Umbilical cord (tissue), 2 donors: ENCODE measurements at places on chromosomes 16 and 17.

DNA sequence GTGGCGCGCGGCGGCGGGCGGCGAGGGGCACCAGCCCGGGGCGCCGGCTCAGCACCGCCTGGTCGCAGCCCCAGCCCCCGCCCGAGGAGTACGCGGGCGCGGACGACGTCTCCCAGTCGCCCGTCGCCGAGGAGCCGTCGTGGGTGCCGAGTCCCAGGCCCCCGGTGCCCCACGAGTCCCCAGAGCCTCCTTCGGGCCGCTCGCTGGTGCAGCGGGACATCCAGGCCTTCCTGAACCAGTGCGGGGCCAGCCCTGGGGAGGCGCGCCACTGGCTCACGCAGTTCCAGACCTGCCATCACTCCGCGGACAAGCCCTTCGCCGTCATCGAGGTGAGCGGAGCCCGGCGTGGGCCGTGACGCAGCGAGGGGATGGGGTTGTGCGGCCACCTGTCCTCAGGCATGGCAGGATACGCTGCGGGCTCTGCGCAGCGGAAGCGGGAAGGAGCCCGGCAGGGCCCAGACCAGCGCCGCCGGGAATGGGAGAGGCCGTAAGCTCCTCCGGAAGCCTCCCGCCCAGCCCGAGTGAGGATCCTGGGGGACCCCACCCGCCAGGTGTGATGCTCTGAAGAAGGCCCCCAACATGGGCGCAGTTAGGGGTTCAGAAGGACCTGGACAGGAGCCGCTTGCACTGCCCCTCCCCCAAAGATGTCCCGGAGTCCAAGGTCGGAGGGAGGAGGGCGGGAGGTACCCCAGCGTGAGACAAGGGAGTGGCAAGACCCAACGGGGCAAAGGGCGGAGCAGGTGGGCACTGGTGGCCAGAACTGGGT is 522 bp downstream of the NAGS start:
- DNase-seq, result no peak

- no peak for DNase-seq
Measured at GRCh38 chr17:75086496-75087181, 1.1 kb upstream of the SLC16A5 start.

GRCh38 chr16:89371968-89372634 is 118.3 kb downstream of the ANKRD11 start:
- DNase-seq, result no peak

DNA sequence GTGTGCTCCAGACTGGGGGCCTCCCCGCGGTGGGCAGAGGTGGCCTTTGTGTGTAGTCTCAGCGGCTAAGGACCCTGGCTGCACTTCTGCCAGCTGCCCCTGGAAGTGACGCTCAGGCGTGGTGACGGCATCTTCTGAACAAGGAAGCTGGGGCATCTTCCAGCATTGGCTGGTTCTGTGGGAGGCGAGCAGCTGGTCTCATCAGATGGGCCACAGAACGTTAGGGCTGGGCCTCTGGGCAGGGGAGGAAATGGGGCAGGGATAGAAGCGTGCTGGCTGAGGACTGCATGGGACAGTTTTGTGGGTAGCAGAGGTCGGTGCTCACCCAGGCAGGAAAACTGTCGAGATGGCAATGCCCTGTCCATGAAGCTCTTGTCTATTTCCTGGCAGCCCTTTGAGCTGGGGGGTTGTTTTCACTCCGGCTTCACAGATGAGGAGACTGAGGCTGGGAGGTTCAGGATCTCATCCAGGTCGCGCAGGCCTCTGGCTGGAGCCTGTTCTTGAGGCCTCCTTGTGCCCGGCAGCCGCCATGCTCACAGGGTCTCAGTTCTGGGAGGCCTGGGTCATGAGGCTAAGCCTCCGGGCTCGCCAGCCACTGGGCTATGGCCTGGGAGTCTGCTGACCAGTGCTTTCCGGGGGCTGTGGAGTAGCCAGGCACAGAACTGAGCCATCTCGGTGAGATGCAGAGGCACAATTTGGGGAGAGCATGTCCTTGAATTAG is 16.3 kb downstream of the IRF8 start:
- no peak for DNase-seq

- no peak for DNase-seq
Measured at GRCh38 chr17:17853811-17854447, 17.1 kb upstream of the SREBF1 start.

- no peak for DNase-seq
Measured at GRCh38 chr17:82932518-82933310, 92.9 kb upstream of the ZNF750 start.

DNA sequence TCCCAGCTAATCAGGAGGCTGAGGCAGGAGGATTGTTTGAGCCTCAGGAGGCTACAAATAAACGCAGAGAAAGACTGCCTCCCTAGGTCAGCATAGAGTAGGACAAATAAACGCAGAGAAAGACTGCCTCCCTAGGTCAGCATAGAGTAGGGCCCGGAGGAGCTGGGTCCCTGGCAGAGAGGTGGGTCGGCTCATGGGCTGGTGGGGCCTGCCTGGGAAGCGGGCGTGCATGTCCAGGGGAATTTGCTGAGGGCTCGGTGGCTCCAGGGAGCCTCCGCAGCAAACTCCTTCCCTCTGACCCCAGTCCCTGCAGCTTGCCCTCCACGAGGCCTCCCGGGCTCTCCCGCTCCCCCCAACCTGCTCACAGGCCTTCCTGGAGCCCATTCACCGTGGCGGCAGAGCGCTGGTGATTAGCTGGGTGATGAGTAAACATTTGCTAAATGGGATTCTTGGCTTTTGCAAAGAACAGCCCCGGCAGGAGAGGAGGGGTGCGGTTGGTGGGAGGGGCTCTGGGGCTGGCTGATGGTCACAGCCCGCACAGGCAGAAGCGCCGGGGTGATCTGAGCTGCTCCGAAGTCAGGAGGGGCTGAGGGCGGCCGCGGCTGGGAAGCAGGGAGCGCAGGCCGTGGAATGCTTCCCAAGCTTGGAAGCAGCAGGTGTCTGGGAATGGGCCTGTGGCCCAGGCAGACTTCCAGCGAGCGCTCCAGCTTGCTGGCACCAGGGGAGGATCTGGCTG is 93.1 kb downstream of the RTN4RL1 start:
- DNase-seq, result peak; percentile 12

DNA sequence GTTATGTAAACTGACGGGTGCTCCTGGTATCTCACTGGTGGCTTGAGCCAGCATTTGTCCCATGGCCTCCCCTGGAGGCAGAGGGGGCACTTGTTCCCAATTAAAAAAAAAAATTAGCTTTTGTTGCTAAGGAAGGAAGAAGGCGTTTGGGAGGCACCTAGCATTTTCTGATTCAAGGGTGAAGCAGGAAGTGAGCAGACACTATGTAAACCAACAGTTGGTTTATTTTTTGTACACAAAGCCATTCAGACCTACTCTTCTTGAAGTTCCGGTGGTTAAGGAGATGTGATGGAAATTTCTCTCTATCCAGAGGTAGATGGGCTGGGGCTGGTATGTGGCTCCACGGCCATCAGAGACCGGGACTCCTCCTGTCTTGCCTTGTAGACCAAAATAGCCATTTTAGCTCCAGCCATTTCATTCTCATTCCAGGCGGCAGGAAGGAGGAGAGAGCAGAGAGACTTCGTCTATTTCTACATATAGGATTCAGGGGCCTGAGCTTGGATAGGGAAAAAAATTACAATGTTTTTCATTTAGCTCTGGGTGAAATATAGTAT is 103.0 kb downstream of the SNX29 start:
- DNase-seq, result no peak

DNA sequence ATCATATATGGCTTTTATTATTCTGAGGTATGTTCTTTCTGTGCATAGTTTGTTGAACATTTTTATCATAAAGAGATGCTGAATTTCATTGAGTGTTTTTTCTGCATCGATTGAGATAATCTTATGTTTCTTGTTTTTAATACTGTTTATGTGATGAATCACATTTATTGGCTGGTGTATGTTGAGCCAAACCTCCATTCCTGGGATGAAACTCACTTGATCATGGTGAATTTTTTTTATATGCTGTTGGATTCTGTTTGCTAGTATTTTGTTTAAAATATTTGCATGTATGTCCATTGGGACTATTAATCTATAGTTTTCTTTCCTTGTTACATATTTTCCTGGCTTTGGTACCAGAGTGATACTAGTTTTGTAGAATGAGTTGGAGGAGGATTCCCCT is 500.2 kb downstream of the CDH11 start:
- no peak for DNase-seq

DNA sequence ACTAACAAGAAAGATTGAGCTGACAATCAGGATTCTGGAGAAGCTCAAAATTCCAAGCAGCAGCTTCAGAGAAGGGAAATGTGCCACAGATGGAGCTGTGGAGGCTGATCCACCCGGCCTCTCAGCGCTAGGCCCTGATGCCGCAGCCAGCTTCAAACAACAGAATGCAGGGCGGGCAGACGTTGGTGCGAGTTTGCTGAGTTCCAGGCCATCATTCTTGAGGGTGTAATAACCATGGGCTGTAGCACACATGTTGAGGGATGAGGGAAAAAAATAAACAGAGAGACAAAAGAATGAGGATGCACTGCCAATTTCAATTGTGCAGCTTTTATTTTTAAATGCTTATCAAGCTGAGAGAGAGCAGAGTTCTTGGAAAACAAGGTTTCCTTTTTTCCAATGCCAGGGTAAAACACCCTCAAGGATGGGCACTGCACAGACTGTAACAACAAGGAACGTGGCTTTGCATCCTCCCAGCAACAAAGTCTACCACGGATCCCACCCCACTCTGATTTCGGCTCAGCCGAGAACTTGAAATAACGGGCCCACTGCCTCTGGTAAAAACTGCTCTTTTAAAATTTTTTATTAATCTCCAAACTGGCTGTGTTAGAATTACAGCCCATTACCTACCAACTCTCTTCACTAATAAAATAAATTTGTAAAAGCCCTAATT is 90.2 kb downstream of the SMG6 start:
- DNase-seq, result peak; percentile 59

- no peak for DNase-seq
Measured at GRCh38 chr17:33049781-33050414, 58.3 kb downstream of the SPACA3 start.

GRCh38 chr16:140175-140857 is 1.8 kb upstream of the NPRL3 start:
- DNase-seq, result no peak

- DNase-seq, result no peak
Measured at GRCh38 chr16:75948886-75949285, 222.6 kb upstream of the CPHXL start.

DNA sequence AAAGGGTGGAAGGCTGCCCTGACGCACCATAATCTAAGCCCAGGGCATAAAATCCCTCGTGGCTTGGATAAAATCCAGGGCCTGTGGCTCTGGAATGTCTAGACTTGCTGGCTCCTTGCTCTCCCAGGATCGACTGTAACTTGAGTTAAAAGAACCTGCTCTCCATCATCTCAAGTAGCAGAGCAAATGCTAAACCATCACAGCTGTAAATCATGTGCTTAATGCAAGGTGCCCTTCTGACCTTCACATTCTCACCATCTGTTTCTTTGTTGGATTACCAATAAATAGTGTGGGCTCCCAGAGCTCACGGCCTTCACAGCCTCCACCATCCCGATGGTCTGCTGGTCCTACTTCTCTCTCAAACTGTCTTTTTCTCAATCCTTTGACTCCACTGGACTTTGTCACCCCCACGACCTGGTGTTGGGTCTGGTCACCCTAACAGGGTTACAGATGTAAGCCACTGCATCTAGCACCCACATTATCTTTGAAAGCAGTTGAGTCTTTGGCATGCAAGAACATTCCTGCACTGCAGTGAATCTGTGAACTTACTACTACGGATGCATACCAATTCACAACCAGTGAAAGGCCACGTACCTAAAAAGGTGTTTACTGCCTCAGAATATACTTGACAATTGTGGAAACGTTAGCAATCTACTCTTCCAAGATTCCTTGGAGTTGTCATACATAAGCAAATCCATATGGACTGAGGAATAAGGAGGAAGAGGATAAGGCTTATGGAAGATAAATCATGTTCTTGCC is 15.3 kb downstream of the RSL1D1 start:
- DNase-seq, result no peak

DNA sequence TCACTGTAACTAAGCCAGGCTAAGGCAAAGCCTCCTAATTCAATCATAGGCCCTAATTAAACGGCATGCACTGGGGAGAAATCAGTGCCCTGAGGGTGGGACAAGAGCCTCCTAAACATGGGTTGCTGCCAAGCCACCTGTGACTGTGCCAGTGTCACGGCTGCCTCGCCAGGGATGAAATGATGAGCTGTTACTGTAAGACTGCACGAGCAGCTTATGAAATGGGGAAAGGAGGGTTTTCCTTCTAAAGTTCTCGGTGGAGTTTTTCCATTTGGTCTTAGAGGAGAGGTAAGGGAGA is 12.7 kb downstream of the TMEM11 start:
- DNase-seq, result no peak

DNA sequence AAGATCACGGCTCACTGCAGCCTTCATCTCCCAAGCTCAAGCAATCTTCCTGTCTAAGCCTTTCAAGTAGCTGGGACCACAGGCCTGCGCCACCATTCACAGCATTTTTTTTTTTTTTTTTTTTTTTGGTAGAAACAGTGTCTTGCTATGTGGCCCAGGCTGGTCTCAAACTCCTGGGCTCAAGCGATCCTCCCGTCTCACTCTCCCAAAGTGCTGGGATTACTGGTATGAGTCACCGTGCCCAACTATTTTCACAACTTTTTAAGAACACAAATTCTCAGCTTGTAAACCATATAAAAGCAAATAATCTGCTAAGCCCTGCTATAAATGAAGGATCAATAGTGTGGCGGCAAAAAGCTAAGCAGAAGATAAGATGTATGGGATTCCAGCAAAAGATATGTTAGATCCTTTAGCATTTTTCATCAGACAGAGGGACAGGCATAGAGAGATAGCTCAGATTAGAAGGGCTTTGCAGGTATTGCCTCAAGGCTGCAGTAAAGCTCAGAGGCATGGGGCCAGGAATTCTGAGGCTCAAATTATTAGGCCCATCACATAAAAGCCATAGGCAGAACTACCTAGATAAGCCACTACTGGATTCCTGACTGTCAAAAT is 55.1 kb downstream of the EMP2 start:
- DNase-seq, result peak; percentile 94

- DNase-seq, result no peak
Measured at GRCh38 chr17:44314869-44315661, 6.7 kb downstream of the RUNDC3A start.

- DNase-seq, result no peak
Measured at GRCh38 chr17:59465949-59466307, 99.5 kb upstream of the DHX40 start.

DNA sequence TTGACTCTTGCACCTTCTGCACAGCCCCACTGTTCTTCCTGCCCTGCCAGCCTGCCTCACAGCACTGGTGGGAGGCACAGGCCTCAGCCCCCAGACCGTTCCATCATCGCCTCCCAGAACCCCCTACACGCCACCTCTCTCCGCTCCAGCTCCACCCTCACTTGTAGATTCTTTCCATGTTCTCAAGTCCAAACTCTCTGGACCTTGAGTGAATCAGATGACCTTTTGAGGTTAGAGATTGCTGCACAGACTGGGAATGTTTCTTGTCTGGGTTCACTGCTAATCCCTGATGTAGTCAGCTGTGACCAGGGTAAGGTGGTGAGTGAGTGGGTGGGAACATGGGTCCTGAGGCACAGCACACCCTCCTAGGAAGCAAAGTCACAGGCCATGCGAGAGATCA is 272.4 kb downstream of the IRF8 start:
- peak; percentile 44 for DNase-seq

DNA sequence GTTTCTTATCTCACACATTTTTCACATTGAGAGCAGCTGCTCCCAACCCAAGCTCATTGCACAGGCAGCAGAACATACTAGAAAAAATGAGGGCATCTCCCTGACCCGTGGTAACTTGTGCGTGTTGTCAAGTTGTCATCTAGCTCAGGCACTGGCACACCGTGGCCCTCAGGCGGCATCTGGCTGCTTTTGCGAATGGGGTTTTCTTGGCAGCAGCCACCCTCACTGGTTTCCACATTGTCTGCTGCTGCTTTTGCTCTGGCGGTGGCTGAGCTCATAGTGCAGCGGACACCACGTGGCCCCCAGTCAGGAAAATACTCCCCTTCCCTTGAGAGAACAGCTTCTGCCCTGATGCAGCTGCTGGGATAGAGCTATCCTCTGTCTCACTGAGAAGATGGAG is 9.4 kb upstream of the TEDC2 start:
- no peak for DNase-seq
